ENCODE measurements at places on chromosomes 11 and 22.

DNA sequence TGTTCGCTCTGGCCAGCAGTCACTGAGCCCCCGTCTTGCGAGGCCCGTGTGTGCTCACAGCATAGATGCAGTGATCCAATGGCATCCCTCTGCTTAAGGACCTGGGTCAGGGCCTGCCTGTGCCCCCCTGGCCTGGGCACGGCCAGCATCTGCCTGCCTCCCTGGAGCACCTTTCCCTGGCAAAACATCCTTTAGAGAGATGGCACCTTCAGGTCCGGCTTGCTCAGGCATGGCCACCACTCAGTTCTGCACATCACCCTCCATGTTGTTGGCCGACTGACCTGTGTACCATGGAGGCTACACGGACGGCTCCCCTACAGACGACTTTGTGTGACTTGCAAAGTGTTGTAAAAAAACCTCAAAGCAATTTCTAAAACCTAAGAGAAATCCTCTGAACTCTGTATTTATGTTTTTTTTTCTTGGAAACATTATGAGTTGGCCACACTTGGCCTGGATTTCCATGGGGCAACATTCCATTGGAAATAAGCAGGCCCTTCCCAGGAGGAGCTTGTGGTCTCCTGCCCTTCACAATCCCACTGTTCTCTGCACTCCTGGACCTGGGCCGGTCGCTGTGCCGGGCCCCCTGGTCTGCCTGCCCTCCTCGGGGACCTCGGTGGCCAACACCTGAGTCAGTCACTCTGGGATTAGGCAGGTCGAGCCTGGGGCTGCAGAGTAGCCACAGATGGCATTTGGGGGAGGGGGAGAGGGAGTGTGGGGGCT, 592.4 kb downstream of the TBC1D22A start:
- DNase-seq, result no peak

DNA sequence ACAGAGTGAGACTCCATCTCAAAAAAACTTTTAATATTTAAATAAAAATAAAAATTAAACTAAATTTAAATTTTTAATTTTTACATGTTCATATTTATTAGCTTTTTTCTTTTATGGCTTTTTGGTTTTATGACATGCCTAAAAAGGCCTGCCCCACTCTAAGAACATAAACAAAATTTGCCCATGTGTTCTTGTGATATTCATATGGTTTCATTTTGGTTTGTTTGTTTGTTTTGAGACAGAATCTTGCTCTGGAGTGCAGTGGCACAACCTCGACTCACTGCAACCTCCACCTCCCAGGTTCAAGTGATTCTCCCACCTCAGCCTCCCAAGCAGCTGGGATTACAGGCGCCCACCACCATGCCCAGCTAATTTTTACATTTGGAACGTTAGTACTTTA, 27.7 kb downstream of the SUSD2 start:
- DNase-seq, result no peak

- no peak for DNase-seq
Measured at GRCh38 chr11:32056438-32056837, 34.4 kb upstream of the RCN1 start.

DNA sequence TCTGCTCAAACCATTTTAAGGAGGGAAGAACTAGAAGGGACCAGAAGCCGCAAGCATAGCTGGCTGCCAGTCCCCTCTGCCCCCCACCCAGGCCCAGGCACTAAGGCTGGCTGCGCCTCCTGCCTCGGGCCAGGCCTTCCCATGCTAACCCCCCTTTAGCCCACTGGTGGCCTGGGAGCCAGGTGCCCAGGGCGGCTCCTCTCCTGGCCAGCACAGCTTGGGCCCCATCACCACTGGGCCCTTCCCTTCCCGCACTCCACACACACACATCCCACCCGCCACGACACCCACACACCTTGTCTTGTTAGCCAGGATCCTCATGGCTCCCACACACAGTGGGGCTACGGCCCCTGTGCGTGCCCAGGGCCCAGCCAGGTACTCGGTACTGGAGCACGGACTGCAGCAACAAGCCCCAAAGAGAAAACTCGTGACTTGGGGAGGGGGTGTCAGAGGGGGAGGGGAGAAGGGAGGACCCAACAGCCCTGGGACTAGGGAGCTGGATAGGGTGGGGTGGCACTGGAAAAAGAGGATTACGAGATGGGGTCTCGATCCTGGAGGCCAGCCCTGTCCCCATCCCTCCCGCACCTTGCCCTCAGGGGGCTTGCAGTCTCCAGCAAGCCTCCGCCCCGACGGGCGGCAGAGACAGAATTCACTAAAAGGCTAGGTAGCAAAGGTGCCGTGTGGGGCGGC, 16.0 kb downstream of the BCL9L start:
- no peak for DNase-seq

DNA sequence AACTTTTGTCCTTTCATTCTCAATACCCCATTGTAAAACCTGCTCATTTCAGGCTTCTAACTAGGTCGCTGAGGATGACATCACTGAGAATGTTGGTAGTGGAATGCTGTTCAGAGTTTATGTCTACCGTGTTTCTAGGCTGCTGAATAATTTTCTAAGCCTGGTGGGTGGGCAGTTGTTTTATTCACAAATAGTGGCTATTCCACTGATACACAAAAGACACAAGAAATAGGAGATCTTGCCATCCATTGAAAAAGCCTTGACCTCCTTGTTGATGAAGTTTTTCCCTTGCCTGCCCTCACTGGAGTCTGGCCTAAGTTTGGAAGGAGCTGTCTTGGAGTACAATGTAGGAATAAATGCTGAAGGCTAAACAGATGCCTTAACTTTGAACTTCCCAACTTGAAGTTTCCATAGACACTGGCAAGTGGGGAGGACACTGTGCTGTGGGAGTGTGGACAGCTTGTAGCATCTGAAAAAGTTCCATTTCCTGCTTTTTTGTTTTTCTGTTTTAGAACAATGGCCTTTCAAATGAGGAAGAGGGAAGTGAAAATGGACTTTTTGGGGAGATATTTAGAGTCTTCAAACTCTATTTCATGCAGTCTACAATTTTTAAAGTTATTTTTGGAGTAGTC, 59.2 kb downstream of the TRIM44 start:
- no peak for DNase-seq

Data from esophagus squamous epithelium (tissue), 5 donors.